ENCODE measurements at places on chromosomes 2 and 18. TPM values are rescaled to one million over a fixed set of nuclear protein-coding genes. Genes with fewer than 3 reads are reported as not detected.

ITPRIPL1 gene
- total RNA-seq, result 1.7 TPM

CPO gene
- total RNA-seq, result not detected

CAPN14 gene
- not detected for total RNA-seq

AGFG1 gene
- 98.6 TPM for total RNA-seq

ATAD2B gene
- total RNA-seq, result 8.5 TPM

AMER3 gene
- not detected for total RNA-seq

CD28 gene
- total RNA-seq, result not detected

TEKT4 gene
- total RNA-seq, result not detected

CXCR2 gene
- total RNA-seq, result not detected

CTAGE1 gene
- total RNA-seq, result not detected

IL1F10 gene
- not detected for total RNA-seq

PRSS56 gene
- not detected for total RNA-seq

SH3BP4 gene
- total RNA-seq, result 125 TPM
